ENCODE measurements at places on chromosomes 1 and 21.

DNA sequence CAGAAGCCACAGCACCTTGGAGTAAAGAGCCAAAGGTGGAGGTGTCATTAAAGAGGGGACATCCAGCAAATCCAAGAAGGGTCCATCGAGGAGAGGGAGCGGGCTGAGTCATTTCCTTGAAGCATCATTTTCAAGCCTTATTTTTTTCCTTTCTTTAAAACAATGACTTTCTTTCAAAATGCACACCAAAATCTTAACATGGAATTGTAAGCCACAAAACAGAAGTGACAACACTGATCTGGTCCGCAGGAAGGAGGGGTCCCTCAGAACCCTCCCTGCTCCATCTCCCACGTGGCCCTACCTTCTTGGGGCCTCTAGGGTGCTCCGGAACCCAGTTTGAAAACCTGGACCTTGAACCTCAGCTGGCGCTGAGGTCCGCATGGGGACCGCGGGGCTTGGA lies 14.8 kb downstream of the DHRS3 start:
- DNase-seq: no peak

- DNase-seq: no peak
Observed at GRCh38 chr1:97599447-97599846, 321.4 kb downstream of the DPYD start.

GRCh38 chr1:58190267-58190988 lies 356.1 kb downstream of the OMA1 start:
- no peak for DNase-seq

DNA sequence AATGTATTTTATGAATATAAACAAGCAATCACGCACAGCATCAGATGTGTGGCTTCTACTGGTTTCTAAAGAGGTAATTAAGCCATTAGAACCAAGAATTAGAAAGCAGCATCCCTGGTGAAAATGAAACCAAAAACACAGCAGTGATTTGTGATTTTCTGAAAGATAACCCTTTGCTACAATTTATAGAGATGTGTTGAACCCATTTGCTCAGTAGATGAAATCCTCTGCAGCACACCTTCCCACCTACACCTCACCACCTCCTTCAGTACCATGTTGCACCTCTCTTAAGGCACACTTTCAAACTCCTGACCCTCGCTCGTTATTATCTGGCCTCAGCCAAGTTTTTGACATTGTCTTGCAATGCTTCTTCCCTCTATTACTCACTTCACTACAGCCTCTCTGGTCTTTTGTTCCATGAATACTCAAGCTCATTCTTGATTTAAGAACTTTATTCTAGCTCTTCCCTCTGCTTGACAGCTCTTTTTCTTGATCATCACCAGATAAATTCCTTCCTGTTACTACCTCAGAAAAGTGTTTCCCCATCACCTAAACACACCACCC lies 38.6 kb downstream of the NSL1 start:
- DNase-seq: no peak

DNA sequence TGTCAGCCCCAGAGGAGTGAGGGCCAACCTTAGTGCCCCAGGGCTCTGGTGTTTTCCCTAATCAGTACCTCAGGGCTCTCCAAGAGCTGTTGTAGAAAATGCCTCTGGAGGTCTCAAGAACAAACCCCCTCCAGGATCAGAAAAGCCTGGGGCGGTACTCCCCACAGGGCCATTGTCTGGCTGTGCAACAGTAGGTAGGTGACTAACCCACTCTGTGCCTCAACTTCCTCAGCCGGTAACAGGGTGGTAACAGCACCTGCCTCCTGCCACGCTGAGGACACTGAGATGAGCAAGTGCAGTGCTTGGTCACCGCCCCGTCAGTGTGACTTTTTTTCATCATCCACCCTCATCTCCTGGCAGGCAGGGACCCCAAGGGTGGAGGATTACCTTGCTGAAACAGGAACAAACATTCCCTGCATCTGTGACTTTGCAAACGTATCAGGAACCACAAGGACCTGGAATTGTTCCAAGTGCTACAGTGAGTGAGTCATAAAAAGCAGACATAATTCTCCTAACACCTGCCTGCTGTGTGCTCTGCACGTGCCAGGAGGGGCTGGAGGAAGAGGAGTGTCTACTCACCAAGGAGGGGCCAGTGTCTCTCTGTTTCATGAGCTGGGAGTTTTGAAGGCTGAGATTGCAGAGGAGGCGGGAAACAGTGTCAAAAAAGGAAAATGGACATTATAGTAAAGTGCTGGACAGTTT lies 440.8 kb downstream of the NPHP4 start:
- DNase-seq: no peak

DNA sequence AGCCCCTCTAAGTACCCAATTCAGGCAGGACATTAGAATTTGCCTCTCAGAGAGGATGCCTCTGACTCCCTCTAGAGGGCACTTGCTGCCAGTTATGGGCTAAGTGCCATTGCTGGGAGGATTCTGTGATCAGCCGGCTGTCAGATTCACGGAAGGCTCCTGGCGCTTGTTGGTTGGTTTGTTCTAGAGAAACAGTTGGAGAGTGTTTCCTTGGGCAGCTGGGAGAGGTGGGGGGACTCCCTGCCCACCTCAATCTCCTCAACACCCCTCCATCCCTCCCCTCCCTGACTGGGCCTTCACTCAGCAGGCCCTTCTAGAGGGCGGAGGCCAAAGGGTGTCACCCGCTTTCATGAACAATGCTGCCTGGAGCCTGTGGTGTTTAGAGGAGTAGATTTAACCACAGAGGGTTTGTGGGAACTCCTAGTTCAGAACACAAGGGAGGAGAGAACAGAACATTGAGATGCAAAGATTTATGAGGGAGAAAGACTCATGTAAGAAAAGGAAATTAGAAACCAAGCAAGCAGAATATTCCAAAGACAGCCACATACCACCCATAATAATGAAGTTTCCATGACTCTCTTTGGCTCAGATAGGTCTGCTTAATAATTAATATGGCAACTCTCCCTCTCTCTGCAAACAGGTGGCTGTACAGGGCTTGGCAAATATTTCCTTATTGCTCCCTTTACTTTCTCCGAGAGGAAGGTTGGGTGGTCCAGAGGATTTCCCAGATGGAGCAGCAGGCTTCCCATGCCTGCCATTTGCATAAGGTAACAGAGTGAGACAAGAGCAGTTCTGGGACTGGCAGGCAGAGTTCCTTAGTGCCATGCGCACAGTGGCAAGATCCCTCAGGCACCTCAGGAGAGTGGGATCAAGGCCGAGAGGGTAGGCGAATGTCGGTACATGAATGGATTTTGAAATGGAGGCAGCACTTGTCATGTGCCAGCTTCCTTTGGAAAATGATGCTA lies 30.0 kb upstream of the ACP6 start:
- peak; percentile 69 for DNase-seq

GRCh38 chr1:158328426-158328825 lies 2.9 kb downstream of the CD1B start:
- no peak for DNase-seq

- peak; percentile 63 for DNase-seq
Observed at GRCh38 chr1:9716404-9717192, 65.1 kb downstream of the PIK3CD start.

- DNase-seq: no peak
Observed at GRCh38 chr1:151849126-151849525, 4.4 kb downstream of the THEM5 start.

- no peak for DNase-seq
Observed at GRCh38 chr1:205266611-205267305, 39.0 kb downstream of the TMCC2 start.

Measured in activated T-cell treated with anti-CD3 and anti-CD28 coated beads, Interleukin-2, amount 50 U/mL, for 48 hours (primary cell).